ENCODE measurements at places on chromosomes 16 and 17.

- no peak for DNase-seq
Observed at GRCh38 chr16:88116121-88116520, 164.9 kb downstream of the BANP start.

DNA sequence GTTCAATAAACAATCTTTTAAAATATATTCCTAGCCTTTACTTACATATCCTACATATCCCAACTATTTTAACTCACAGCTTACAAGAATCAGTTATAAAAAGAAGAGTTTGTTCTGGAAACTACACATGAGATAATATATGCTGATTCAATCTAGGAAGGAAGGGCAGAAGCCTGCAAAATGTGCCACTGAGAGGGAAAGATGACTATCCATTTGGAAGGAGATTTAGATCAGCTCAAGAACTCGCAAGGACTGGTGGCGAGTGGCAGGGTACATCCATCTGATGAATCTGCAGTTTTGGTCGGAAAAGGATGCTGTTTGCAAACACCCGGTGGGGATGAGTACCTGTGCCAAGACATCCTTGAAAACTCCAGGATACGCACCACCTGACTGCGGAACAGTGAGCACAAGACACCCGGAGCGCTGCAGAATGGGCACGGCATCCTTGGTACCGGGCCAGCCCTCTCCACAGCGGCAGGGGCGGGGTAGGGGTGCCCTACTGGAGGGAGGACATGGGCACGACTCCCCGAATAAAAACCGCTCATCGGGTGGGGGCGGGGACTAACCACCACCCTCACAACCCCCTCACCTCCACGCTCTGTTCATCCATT, 723 bp downstream of the TRIM37 start:
- DNase-seq: no peak

- DNase-seq: peak; percentile 71
Observed at GRCh38 chr17:77528516-77529327, 388.0 kb downstream of the SEC14L1 start.

GRCh38 chr16:76857402-76857801, 333.6 kb upstream of the MON1B start:
- DNase-seq: no peak

DNA sequence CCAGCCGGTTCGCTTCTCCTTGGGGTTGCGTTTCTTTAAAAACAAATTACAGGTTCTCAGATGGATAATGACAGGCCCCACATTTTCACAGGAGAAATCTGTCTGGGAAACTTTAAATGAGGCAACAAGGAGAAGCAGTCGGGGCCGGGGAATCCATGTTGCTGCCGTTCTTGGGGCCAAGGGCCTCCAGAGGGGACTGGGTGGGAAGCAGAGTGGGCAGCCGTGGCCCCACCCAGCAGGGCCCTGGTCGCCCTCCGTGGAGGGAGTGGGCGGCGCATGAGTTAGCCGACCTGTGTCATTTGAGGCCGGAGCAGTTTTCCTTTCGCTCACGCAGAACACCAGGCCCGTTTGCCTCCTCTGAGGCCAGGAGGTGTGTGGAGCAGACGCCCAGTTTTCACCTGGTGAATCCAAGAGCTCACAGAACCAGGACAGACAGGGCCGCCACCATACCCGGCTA, 207.7 kb upstream of the CIBAR2 start:
- DNase-seq: no peak

- no peak for DNase-seq
Observed at GRCh38 chr16:80380514-80380913, 160.3 kb upstream of the DYNLRB2 start.

DNA sequence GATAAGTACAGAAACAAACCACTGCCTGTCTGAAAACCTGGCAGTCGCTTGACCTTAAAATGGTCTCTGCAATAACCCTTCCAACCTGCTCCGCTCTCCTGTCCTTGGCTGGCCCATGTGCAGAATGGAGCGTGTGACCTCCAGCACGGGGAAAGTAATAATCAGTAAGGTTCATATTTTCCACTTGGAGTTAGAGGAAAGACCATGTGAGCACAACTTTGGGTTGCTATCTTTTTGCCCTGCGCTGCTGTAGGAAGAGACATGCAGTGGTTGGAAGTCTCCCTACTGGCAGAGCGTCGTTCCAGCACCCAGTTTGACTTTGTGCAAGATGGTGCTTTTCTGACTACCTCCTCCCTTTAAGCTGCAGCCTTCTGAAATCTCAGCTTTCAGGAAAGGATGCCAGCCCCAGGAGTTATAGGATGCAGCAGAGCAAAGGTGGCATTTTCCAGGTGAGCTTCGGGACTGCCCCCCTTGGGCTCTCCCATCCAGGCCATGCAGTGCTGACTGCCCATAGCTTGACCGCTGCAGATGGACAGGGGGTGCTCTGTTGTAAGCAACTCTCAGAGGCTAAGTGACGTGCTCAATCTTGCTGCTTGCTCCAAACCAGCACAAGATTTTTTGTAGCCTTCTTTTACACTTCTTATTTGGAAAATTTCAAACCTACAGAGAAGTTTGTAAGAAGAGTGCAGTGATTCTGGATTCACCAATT, 110.7 kb upstream of the NOL11 start:
- no peak for DNase-seq

GRCh38 chr17:2995377-2995776, 68.0 kb downstream of the OR1D5 start:
- DNase-seq: no peak

GRCh38 chr17:49878931-49879904, 31.3 kb upstream of the TAC4 start:
- DNase-seq: no peak

DNA sequence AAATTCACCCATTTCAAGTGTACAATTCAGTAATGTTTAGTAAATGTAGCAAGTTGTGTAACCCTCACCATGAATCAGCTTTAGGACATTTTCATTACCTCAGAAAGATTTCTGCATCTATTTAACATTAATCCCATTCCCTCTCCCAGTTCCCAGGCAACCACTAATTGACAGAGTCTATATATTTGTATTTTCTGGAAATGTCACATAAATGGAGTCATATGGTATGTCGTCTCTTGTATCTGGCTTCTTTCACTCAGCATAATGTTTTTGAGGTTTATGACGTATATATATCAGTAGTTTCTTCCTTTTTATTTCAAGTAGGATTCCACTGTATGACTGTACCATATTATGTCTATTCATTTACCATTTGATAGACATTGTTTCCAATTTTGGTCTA, 199.8 kb downstream of the CYB561 start:
- no peak for DNase-seq

- no peak for DNase-seq
Observed at GRCh38 chr17:17836818-17837379, at the start of gene SREBF1. Gene SREBF1, minus strand, starts transcription at chr17:17836986. Its CDS starts 169 bp downstream, at chr17:17836817.

- DNase-seq: no peak
Observed at GRCh38 chr17:52148969-52149351, 9.6 kb downstream of the CA10 start.

DNA sequence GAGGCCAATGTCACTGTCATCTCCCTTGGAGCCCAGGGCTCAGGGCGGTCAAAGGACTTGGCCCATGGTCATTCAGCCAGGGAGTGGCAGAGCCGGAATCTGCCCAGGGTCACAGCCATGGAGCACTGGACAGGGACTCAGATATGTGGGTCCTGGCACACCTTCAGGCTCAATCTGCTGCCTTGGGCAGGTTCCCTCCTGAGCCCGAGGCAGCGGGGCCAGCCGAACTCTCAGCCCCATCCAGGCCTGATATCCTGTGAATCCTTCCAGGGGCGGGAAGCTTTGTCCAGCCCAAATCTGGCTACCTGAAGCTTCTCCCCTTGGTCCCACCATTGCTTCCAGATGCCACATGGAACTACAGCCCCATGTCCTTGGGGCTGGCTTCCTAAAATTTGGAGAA, 12.2 kb upstream of the CDIPT start:
- no peak for DNase-seq

DNA sequence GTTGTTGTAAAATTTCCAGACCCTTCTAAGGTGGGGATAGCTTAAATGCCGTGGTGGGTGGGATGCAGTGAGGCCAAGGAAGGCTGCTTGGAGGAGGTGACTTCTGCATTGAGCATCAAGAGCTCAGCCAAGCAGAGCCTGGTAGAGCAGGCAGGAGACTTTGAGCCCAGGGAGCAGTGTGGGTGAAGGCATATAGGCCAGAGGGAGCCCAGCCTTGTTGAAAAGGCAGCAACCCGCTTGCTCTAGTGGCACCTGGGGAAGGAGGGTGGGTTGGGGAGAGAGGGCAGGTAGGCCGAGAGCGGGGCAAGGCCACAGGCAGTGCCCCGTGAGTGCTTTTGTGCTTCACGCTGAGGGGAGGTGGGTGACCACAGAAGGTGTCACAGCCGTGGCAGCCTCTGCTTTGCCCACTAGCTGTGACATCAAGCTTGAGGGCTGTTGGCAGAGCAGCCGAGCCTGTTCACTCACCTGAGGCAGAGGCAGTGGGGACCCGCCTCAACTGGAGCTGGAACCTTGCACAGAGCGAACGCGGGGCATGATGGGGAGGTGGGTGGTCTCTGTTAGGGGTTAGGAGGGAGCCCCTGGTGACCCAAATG, 56.1 kb downstream of the IRF8 start:
- DNase-seq: no peak

- peak; percentile 47 for DNase-seq
Observed at GRCh38 chr17:43341715-43342588, 56.8 kb upstream of the ARL4D start.

DNA sequence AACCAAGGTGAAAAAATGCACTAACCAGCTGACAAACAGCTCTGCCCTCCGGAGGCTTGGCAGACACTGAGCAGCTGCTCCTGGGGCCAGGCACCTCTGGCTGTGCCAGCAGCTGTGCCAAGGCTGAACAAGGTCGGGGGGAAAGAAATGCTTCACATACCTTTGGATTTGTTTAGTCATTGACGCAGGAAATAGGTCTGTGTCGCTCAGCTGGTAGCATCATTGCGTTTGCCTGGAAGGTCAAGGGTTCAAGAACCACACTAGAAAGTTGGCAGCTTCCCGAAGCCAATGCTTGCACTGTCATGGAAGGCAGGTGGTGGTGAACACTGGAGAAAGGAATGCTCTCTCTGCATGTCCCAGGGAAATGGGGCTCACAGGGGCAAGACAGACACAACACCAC, 63.5 kb downstream of the PCTP start:
- DNase-seq: no peak

GRCh38 chr16:85650844-85651628, 37.7 kb downstream of the GINS2 start:
- DNase-seq: peak; percentile 40

DNA sequence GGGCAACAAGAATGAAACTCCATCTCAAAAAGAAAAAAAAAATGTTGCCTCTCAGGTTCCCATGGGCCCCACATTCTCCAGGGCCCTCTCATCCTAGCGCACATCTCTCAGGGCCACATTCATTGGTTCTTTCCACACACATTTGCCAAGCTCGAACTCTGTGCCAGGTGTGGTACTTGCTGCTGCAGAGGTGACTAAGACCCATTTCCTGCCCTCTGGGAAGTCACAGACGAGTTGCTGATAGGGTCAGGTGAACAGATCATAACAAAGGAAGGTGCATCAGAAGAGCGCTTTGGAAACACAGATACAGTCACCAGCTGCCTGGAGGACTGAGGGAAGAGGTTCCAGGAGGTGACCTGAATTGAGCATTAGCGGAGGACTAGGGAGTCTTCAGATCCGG, 1.0 kb downstream of the GSDMA start:
- no peak for DNase-seq

GRCh38 chr16:73871088-73871733, 425.4 kb upstream of the PSMD7 start:
- DNase-seq: no peak

DNA sequence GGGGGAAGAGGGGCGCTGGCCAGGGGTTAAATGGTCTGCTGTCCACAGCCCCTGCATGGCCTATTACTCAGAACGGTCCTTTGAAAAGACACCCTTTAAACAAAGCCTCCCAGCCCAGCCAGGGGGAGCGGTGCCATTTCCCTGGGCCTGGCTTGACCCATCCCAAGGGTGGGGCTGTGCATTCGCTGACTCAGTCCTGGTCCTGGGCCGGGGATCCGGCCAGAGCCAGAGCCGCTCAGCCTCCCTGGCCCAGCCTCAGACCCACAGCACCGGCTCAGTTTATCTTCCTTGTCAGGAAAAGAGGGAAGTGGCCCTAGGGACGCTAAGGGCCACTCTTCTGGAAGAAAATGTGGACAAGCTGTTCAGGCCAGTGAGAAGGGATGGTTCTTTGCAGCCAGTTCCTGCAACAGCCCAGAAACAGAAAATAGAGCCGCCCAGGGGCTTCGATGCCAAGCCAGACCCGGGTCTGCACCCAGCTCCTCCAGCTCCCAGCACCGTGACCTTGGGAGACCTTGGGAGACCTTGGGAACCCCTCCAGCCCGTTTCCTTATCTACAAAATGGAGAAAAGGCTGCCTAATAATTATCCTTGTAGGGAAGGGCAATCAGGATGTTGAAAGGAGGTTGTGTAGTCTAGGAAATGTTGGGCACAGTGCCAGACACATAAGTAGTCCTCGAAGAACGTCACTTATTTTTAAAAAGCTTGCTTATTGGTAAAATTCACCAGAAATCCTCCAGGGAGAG, 82.5 kb downstream of the ZDHHC7 start:
- DNase-seq: no peak

- DNase-seq: no peak
Observed at GRCh38 chr17:75535119-75535537, 9.6 kb downstream of the LLGL2 start.

GRCh38 chr17:17361867-17362539, 58.8 kb downstream of the NT5M start:
- DNase-seq: no peak

- no peak for DNase-seq
Observed at GRCh38 chr17:33228548-33228947, 64.5 kb downstream of the ASIC2 start.

DNA sequence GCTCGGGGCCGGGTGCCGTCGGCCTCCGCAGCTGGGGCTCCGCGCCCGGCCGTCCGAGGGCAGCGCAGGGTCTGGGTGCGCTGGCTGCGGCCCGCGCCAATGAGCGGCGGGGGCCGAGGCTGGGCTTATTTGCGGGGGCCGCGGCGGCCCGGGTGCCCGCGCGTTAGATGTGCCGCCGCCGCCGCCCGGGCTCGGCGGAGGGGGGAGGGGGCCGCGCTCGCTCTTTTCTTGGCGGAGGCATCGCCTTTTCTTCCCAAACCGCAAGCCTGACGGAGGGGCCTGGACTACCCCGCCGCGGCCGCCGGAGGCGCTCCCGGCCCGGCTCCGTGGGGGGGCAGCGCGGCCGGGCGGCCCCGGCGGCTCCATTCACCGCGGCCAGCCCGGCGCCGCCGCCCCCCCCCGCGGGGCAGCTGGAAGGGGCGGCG, at the start of gene NOTUM:
TSS of gene NOTUM (minus strand) at position 101 of the 425 bp plus-strand sequence. CDS start 278 bp downstream, outside the sequence.
- no peak for DNase-seq

DNA sequence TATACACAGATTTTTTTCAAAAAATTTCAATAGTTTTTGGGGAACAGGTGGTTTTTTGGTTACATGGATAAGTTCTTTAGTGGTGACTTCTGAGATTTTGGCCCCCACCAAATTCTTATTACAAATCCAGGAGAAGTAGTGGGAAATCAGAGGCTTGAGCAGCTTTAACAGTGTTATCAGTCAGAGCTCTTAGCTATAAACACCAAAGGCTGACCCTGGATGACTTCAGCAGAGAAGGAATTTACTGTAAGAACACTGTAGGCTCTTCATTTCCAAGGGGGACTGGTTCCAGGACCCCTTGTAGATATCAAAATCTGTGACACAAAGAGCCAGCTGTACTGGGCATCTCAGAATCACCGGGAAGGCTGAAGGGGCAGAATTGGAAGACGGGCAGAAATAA, 17.8 kb downstream of the MPHOSPH6 start:
- no peak for DNase-seq
